DMS 273 treated with DMSO at 0.1 percent for 48 hours (cell line): ENCODE measurements at places on chromosomes 3 and 15.

- DNase-seq = peak; percentile 70
Observed at GRCh38 chr3:119318876-119319275, 24.7 kb downstream of the ARHGAP31 start.

GRCh38 chr15:69154078-69154477 lies 6.4 kb upstream of the GLCE start:
- no peak for DNase-seq

GRCh38 chr3:65118912-65119499 lies 431.2 kb upstream of the ADAMTS9 start:
- no peak for DNase-seq

DNA sequence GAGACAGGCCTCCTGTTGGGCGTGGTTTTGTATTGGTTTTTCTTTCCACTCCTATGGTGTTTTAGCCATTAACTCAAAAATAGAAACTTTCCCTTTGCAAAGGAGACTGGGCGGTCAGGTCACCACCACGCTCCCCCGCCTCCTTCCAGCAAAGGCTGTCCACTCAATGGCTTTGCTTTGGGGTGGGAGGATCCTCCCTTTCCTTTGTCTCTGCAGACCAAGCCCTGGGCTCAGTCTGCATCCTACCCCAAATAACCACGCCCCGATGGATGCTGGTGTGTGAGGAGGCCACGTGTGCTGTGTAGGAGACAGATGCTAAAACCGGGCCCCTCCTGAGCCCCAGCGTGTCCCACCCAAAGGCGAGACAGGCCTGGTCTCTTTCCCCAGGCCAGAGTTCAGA lies 68.5 kb downstream of the GRIP2 start:
- DNase-seq = no peak

- no peak for DNase-seq
Observed at GRCh38 chr15:63006032-63006878, 36.3 kb upstream of the TPM1 start.
